ENCODE measurements at places on chromosomes 2 and 18. TPM values are rescaled to one million over a fixed set of nuclear protein-coding genes. Genes with fewer than 3 reads are reported as not detected.

- no peak overlapping the region for H3K4me3 ChIP-seq
- H3K4me1 ChIP-seq: peaks cover 21% of the 10 kb centered on the region
- H3K27ac ChIP-seq: no peak overlapping the region
- H3K36me3 ChIP-seq: peaks cover 7% of the 10 kb centered on the region
Measured at GRCh38 chr2:72694715-72695496, 130.9 kb downstream of the EXOC6B start.

SRD5A2 gene
- polyA plus RNA-seq: not detected

DNA sequence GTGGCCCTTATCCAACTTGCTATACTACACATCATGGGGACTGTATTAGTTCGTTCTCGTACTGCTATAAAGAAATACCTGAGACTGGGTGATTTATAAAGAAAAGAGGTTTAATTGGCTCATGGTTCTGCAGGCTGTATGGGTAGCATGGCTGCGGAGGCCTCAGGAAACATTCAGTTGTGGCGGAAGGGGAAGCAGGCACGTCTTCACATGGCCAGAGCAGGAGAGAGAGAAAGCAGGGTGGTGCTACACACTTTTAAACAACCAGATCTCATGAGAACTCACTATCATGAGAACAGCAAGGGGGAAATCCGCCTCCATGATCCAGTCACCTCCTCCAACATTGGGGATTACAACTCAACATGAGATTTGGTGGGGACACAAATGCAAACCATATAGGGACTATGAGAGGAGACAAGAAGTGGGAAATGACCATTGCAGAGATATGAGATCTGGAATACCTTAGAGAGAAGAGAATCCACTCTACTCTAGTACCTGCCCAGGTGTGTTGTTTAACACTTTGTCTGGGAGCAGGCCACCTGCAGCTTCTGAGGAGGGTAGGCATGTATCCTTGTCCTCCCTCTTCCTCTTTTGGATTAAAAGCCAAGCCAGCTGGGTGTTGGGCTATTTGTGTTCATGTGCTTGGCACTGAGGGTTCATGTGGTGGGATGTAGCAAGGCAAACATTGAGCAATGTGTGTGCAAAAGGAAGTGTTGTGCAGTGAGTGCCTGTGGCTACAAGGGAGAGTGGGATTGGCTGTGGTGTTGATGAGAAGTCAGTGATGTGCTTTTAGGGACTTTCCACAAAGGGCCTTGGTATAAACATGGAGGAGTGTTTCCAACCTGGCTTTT lies 22.8 kb downstream of the TTLL4 start:
- no peaks in the 10 kb centered on the region for H3K27me3 ChIP-seq
- no peak overlapping the region for H3K27ac ChIP-seq
- peaks cover 7% of the 10 kb centered on the region for H3K36me3 ChIP-seq
- no peak for DNase-seq
- no peaks in the 10 kb centered on the region for H3K4me1 ChIP-seq

DNA sequence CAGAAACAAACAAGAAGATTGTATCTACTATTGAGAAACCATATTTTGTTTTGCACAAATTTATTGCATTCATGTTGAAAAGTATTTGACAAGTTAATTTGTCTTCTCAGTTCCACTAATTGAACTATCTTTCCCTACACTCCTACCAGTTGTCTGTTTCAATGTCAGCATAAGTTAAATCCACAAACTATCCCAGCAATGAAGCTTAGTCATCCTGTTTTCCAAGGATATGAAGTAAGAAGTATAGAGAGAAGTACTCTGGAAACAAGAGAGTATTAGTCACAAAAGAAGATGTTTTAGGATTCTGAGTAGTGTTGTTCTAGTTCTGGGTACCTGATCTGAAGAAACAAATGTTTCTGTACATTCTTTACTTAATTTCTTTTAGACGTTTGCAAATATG lies 261.6 kb upstream of the ZNF804A start:
- H3K36me3 ChIP-seq: no peaks in the 10 kb centered on the region
- DNase-seq: no peak
- peaks cover 5% of the 10 kb centered on the region for H3K4me1 ChIP-seq

- H3K27ac ChIP-seq: peak overlapping the region; percentile 72
- H3K36me3 ChIP-seq: no peaks in the 10 kb centered on the region
- DNase-seq: peak; percentile 73
- peaks cover 14% of the 10 kb centered on the region for H3K4me1 ChIP-seq
- H3K4me3 ChIP-seq: no peak overlapping the region
- no peaks in the 10 kb centered on the region for H3K27me3 ChIP-seq
Measured at GRCh38 chr2:6011921-6012320, 319.7 kb downstream of the SOX11 start.

DNA sequence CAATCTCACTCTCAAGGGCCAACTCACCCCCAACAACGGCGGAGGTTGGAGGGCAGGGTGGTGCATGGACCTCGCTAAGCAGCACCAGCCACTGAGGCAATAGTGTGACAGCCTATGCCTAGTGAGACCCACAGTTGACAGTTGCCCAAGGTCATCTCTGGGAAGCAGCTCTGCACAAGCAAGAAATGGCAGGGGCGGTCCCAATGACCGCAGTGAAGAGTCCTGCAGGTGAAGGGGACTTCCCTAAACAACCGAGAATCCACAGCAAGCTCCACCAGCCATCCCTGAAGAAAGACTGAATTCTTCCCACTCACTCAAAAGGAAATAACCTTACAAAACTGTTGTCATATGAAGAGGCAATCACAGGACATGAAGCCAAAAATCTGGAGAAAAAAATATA lies 313.4 kb upstream of the ID2 start:
- H3K27me3 ChIP-seq: peaks cover 6% of the 10 kb centered on the region
- no peak for DNase-seq
- H3K4me3 ChIP-seq: no peak overlapping the region
- H3K36me3 ChIP-seq: no peaks in the 10 kb centered on the region
- H3K4me1 ChIP-seq: peaks cover 2% of the 10 kb centered on the region
- no peak overlapping the region for H3K27ac ChIP-seq

DNA sequence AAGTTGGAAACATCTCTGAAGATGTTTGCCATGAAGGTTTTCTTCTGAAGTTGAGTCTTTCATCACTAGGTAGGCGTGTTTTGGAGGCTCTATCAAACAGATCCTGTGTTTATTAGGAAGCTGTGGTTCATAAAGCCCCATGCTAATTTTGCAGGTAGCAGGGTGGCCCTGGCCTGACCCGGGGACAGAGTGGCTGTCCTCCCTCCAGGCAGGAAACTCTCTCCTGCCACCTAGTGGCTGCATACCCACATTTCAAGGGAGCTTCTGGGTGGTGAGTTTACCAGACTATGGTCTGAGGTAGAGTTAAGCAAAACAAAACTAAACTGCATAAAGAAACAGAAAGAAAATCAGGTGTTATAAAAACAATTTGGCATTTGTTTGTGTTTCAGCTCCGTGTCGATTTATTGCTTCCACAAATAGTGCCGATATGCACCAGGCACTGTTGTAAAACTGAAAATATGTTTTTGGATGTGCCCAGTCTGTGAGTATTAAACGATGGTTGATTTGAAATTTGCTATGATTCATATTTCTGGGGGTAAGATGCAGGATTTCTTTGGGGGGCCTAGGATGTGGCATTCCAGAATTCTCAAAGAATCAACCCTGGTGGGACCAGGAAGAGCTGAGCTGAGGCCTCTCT lies 26.0 kb upstream of the IL37 start:
- H3K27me3 ChIP-seq: peaks cover 4% of the 10 kb centered on the region
- no peak overlapping the region for H3K27ac ChIP-seq
- DNase-seq: peak; percentile 50
- H3K4me1 ChIP-seq: peaks cover 11% of the 10 kb centered on the region
- H3K4me3 ChIP-seq: no peak overlapping the region
- H3K36me3 ChIP-seq: no peaks in the 10 kb centered on the region

FBXO36 gene
- 5.7 TPM for polyA plus RNA-seq

GRCh38 chr2:173770947-173771678 lies 194.1 kb downstream of the SP3 start:
- no peaks in the 10 kb centered on the region for H3K4me1 ChIP-seq

MYL1 gene
- polyA plus RNA-seq: not detected

TGFA gene
- polyA plus RNA-seq: not detected

DNA sequence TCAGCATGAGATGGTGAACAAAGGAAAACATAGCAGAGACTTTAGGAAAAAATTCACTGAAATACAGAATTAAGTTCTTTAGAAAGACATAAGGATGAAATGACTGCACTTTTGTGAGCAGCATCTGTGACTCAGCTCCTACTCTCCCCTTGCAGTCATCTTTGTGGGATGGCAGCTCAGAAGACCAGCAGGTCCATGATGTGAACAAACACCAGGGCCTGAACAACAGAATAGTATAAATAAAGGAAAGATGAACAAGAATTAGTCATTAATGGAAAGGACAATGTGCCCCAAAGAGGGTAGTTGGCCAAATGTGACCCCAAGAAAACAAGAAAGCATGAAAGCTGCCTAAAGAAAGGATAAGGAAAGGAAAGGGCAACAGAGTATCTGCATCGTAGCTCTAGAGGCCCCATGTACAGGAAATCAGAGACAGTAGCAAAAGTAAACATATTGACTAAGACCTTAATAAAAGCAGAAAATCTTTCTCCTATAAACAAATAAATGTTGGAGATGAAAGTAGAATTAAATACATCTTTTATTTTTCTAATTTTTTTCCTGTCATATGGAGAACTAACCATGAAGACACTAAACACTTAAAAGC lies 318.0 kb downstream of the ZEB2 start:
- no peak overlapping the region for H3K4me3 ChIP-seq
- no peak overlapping the region for H3K27ac ChIP-seq

MEP1B gene
- not detected for polyA plus RNA-seq

- no peaks in the 10 kb centered on the region for H3K27me3 ChIP-seq
- no peak overlapping the region for H3K4me3 ChIP-seq
- H3K4me1 ChIP-seq: peaks cover 13% of the 10 kb centered on the region
- no peaks in the 10 kb centered on the region for H3K36me3 ChIP-seq
- no peak for DNase-seq
Measured at GRCh38 chr2:207937823-207938222, 87.5 kb downstream of the PLEKHM3 start.

ITM2C gene
- polyA plus RNA-seq: 288 TPM

GRCh38 chr2:19697131-19697530 lies 204.7 kb downstream of the TTC32 start:
- no peaks in the 10 kb centered on the region for H3K4me1 ChIP-seq
- H3K4me3 ChIP-seq: no peak overlapping the region
- no peaks in the 10 kb centered on the region for H3K36me3 ChIP-seq
- H3K27ac ChIP-seq: no peak overlapping the region
- H3K27me3 ChIP-seq: no peaks in the 10 kb centered on the region

DNA sequence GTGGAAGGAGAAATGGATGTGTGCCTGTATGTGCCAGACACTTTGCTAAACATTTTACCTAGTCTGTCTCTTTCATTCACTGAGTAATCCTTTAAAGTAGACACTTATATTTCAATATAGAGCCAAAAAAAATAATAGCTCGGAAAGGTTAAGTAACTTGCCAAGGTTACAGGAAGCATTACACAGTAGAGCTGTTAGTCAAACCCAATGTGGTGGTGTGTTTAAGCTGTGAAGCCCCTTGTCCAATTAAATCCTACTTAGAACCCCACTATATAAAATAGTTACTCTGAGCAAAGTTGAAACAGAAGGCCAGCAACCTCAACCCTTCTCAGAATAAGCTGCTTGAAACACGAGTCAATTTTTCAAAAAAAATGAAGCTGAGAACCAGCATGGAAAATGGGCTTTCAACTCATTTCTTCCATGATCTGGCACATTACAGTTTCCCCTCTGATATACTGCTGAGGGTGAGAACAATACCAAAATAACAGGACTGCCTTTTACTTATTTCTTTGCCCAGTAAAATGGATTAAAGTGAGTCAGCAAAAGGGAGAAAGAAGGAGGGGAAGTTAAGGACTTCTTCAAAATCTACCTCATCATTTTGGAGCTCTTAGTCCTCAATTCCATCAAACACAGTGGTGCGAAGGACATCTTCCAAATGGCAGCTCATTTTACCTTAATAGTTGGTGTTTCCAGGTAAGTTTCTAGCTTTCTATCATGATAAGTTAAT lies 7.9 kb downstream of the RDH14 start:
- no peaks in the 10 kb centered on the region for H3K27me3 ChIP-seq
- H3K27ac ChIP-seq: peak overlapping the region; percentile 76
- no peak overlapping the region for H3K4me3 ChIP-seq

STPG4 gene
- polyA plus RNA-seq: 0.20 TPM

GRCh38 chr2:230582851-230583283 lies 129.8 kb upstream of the CAB39 start:
- no peaks in the 10 kb centered on the region for H3K36me3 ChIP-seq
- DNase-seq: no peak
- H3K4me3 ChIP-seq: no peak overlapping the region
- no peak overlapping the region for H3K27ac ChIP-seq
- no peaks in the 10 kb centered on the region for H3K27me3 ChIP-seq

DNA sequence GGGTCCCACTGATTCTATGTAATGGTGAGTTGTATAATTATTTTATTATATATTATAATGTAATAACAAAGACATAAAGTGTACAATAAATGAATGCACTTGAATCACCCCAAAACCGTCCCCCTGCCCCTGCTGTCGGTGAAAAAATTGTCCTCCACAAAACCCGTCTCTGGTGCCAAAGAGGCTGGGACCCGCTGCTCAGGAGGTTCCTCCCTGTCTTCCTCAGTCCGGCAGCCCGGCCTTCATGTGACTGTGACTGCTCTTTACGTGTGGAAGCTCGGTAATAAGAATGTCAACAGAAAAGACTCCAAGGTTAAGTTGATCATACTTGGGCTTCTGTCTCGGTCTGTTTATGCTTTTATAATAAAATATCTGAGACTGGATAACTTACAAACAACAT lies 32.7 kb upstream of the ADNP2 start:
- no peaks in the 10 kb centered on the region for H3K36me3 ChIP-seq
- DNase-seq: no peak
- H3K27me3 ChIP-seq: peaks cover 12% of the 10 kb centered on the region
- no peaks in the 10 kb centered on the region for H3K4me1 ChIP-seq

LIMS3 gene
- 3.6 TPM for polyA plus RNA-seq

Measured in SK-N-SH (cell line).